ENCODE measurements at places on chromosomes 3 and 15.

DNA sequence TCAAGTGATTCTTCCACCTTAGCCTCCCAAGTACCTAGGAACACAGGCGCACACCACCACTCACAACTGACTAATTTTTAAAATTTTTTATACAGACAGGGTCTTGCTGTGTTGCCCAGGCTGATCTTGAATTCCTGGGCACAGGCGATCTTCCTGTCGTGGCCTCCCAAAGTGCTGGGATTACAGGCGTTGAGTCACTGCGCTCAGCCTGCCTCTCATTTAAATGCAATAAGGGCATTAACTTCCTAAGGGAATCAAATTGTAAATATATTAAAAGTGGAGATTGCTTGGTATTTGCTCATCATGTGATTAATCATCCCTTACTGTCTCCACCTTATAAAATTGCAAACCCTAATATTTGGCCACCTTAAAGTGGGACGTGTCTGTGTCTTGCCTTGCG, 65.2 kb downstream of the PGPEP1L start:
- no peak for DNase-seq

DNA sequence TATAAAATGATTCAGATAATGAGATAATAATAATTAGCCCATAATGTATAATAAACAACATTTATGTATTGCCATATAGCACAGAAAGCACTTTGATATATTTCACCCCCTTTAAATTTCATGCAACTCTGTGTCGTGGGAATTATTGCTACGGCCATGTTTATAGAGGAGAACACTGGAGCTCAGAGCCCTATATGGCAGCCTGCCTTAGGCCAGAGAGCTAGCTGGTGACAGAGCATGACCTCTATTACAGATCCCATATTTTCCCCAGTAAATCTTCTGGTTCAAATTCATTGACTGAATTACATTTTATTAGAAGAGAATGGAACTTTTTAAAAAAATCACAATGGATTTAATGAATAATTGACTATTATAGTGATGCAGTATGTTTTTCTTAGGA, 25.0 kb downstream of the USP13 start:
- DNase-seq: no peak

DNA sequence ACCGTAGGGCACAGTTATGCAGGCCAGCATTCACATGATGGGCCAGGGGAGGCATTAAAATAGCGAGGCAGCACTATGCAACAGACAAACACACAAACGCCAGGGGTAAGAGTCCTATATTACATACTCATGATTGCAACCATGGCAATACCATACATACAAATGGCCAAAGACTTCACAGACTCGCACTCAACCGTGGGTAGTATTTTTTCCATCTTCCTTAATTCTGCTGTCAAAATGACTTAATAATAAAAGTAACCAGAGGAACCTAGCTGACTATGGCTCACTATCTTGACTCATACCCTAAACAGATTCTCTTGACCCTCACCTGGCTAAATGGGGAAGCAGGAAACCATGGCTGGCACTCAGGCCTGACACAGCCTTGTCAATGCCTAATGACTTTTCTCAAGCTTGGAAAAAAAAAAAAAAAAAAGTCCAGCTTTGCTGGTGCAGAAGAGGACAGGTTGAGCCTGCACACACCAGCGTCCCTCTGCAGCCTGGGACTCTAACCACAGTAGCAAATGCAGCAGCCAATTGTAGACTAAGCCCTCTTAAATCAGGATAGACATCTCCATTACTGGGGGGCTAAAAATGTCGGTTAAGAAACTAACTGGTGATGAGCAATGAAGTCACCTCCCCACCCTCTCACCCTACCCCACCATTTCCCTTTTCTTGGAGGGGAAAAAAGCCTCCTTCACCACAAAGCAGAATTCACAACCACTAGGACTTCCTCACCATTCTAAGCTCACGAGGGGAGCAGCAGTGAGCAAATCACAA, 23.1 kb downstream of the CCDC12 start:
- no peak for DNase-seq

GRCh38 chr3:20007960-20008359, 4.1 kb downstream of the PP2D1 start:
- no peak for DNase-seq

DNA sequence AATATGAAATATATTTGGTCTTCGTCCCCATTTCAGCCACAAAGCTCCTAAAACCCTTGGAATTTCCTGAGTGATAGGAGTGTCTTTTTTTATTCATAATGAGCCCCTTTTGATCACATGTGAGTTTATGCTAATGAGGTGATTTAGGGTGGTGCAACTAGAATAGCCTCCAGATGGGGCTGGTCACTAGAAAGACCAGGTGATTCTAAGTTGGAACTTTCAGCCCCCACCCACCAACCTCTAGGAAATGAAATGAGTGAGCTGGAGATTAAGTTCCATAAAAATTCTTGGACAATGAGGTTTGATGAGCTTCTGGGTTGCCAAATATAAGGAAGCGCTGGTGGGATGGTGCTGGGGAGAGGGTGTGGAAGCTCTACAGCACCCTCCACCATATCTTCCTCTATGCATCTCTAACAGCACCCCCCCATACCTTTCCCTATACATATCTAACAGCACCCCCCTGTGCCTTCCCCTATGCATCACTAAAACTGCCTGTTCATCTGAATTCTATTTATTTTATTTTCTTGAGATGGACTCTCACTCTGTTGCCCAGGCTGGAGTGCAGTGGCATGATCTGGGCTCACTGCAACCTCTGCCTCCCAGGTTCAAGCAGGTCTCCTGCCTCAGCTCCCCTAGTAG, 2.1 kb upstream of the SMCO1 start:
- no peak for DNase-seq

- DNase-seq: no peak
These were observed 400 bp downstream of the RAB43 start for GRCh38 chr3:129121016-129121791.

- no peak for DNase-seq
These were observed 613.3 kb downstream of the TUSC7 start for GRCh38 chr3:117322866-117323265.

- DNase-seq: no peak
These were observed 247.5 kb downstream of the CDIN1 start for GRCh38 chr15:36826948-36827347.

- no peak for DNase-seq
These were observed 7.8 kb upstream of the NRROS start for GRCh38 chr3:196631682-196632045.

DNA sequence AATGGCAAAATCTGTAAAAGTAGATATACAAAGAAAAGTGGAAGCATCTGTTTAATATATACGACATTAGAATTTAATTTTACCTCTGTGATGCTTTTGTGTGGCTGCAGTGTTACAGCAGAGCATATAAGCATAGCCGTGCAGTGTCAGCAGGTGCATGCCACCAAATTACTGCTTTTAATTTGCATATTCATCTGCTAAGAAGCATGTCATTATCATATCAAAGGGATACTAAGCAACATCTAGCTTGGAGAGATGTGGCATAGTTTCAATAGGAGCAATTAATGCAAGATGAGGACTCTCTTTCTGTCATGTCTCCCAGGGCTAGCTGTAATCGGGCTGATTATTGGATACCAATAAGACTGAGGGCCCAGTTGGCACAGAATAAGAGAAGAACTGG, 214.4 kb upstream of the SOX2 start:
- DNase-seq: no peak

DNA sequence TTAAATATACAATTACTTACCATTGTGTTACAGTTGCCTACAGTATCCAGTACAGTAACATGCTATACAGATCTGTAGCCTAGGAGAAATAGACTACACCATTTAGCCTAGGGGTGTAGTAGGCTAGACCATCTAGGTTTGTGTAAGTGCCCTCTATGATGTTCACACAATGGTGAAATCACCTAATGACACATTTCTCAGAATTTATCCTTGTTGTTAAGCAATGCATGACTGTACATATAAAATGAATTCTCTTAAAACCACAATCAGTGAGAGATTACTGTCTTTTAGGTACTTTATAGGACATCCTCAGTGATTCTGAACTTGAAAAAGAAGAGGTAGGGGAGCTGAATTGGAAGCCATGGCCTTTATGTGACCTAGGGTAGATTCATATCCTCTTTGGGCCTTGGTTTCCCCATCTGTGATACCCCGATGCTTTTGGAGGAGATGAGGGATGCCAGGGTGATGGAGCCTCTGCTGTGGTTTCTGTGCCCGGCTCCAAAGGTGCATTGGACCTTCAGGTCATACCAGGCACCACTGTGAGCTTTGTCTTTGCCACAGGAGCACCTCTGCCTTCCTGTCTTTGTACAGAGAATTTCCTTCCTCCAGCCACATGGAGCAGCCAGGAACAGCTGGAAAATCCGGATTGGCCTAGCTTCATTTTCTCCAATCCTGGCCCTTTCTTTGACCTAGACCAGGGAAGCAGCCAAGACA, 51.9 kb upstream of the FLNB start:
- DNase-seq: no peak

- no peak for DNase-seq
These were observed 42.1 kb downstream of the VGLL4 start for GRCh38 chr3:11601446-11602238.

DNA sequence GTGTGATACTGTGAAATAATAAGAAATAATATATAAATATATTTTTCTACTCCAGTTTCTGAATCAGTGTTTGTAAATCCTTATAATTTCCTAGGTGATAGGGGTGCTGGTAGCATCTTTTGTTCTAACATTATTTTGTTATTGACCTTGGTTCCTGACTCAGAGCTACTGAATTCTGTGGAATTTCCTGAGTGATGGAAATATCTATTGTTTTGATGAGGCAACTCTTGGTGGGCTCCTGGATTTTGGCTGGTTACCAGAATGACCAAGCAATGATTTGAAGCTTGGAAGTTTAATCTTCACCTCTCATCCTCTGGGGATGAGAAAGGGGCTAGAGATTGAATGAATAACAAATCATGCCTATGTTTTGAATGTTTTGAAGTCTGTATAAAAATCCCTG, 377.3 kb downstream of the LPP start:
- DNase-seq: no peak

GRCh38 chr15:39154776-39155175, 426.1 kb upstream of the THBS1 start:
- no peak for DNase-seq
